ENCODE measurements at places on chromosomes 4 and X.

DNA sequence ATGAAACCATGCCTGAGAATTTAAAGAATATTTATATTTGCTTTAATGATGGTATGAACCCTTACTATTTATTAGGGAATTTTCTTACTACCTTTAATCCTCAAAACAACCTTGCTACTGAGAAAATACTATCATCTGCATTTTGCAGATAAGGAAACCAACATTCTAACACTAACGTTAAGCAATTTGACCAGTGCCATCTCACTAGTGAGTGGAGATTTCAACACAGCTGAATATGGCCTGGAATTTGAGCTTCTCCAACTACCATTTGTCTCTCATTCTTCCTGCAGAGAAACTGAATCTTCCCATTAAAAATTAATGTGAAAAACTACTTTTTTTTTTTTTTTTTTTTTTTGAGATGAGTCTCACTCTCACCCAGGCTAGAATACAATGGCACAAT lies 380.9 kb upstream of the SMIM31 start:
- no peak for DNase-seq

GRCh38 chr4:26076000-26076587 lies 162.1 kb downstream of the SMIM20 start:
- DNase-seq: peak; percentile 70

- no peak for DNase-seq
Measured at GRCh38 chr4:2515830-2516550, 20.5 kb upstream of the FAM193A start.

GRCh38 chr4:109294468-109295020 lies 7.9 kb downstream of the COL25A1 start:
- peak; percentile 44 for DNase-seq

DNA sequence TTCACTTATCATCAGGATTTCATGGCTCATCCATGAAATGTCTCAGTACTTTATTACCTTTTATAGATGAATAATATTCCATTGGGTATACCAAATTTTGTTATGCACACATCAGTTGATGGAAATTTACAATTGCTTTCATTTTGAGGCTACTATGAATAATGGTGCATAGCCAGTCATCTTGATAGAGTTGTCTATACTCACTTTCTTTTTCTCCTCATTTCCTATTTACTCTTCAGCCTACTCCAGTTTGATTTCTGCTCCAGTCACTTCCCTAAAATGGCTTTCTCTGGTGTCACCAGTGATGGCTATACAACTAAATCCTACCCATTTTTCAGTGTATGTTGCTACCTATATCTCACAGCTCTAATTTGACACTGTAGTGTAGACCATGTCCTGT lies 743.5 kb upstream of the MAGEB2 start:
- DNase-seq: no peak

- DNase-seq: no peak
Measured at GRCh38 chrX:46488712-46489111, 56.5 kb downstream of the ZNF674 start.

All from HCEC 1CT (cell line).